WTC11 (cell line): ENCODE measurements at places on chromosomes 12 and 14. TPM values are rescaled to one million over a fixed set of nuclear protein-coding genes. Genes with fewer than 3 reads are reported as not detected.

DNA sequence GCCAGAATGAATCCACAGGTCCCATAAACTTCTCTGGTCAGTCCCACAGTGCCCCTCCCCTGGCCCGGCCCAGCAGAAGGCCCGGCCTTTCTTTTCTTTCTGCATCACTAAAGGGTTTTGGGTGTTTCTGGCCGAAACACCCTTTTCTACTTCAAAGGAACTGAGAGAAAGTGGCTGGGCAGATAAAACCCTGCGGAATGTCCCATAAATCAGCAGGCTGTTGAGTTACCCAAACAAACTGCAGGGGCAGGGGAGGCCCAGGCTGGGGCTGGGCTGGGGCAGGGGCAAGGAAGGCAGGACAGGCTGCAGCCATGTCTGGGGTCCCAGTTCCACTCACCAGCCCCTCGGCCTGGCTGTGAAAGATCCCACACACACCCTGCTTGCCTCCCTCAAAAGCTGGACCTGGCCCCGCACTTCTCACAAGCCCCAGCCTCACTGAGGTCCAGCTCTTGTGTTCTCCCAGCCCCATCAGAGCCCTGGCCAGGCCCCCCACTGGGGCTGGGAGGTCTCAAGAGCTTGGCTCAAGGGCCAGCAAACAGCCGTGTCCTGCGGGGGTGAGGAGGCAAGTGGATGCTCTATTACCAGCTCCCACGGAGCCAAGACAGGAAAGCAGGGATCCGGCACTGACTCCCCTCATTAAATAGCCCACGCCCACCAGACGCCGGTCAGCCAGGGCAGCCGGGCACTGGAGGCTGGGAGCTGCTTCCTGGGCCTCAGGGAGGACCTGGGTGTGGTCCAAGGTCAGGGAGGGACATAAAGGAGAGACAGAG lies 41.9 kb downstream of the CCNK start:
- H3K27ac ChIP-seq: no peak overlapping the region
- peaks cover 47% of the 10 kb centered on the region for H3K4me1 ChIP-seq
- H3K36me3 ChIP-seq: no peaks in the 10 kb centered on the region
- H3K27me3 ChIP-seq: no peaks in the 10 kb centered on the region
- no peak for DNase-seq
- H3K4me3 ChIP-seq: no peak overlapping the region

DNA sequence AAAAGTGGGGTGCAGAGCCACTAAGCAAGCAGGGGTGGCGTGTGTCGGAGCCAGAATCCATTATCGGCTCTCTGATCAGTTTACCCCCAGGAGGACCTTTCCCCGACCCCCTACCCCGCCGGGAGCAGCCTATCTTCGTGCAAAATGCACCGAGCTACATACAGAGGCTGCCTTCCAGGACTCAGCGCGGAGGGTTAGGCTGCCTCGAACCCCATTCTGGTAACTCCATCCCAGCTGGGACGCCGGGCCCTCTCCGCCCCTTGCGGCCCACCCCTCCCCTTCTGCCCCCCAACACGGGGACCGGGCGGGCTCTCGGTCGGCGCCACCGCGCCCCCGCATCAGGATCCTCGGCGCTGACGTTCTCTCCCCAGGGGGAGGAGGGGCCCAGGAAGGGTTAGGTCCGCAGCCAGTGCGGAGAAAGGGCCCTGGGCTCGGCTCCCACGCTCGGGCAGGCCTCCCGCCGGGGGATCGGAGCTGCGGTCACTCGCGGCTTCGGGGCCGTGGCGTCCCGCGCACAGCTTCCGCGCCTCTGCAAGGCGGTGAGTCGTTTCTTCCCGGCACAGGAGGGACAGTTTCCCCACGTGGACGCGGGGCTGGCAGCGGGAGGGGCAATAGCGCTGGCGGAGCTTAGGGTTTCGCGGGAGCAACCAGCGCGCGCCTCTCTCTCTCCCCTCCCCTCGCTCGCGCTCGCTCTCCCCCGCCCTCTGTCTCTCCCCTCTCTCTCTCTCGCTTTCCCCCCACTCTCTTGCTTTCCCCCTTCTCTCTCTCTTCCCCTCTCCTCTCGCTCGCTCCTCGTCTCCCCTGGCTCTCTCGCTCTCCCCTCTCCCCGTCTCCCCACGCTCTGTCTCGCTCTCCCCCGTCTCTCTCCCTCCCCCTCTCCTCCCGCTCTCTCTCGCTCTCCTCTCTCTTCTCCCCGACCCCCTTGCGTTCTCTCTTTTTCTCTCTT lies 12.5 kb upstream of the MAP3K9 start:
- no peaks in the 10 kb centered on the region for H3K36me3 ChIP-seq
- peak; percentile 60 for DNase-seq
- H3K4me1 ChIP-seq: peaks cover 20% of the 10 kb centered on the region
- H3K27ac ChIP-seq: no peak overlapping the region

DNA sequence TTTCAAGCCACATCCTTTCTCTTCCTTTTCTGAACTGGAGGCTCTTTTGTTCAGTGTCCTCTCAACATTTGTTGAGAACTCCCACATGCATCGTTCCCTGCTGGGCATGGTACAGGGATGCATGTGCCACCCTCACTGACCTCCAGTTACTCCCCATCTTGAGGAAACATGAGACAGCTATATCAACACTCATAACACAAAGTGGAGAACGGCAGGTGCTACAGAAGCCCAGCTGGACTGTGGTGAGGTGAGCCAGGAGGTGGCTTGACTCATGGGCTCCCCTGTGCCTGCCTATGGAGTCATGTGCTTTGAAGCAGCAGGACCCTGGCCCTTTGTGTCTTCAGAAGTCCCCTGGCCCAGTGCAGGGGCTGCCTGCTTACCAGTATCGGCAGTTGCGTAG lies 9.7 kb downstream of the MYH6 start:
- H3K27me3 ChIP-seq: peaks cover 19% of the 10 kb centered on the region
- no peaks in the 10 kb centered on the region for H3K36me3 ChIP-seq
- DNase-seq: no peak
- no peak overlapping the region for H3K27ac ChIP-seq

The BCAT1 gene
- 239 to 267 TPM (median 240 TPM) in 3 replicates for total RNA-seq

GRCh38 chr12:27276275-27276674 lies 32.2 kb downstream of the STK38L start:
- peak overlapping the region; percentile 89 for H3K27ac ChIP-seq
- no peak for DNase-seq
- peaks cover 77% of the 10 kb centered on the region for H3K4me1 ChIP-seq
- peak overlapping the region; percentile 16 for H3K4me3 ChIP-seq
- no peaks in the 10 kb centered on the region for H3K36me3 ChIP-seq

The ESPL1 gene
- total RNA-seq: 41.5 to 61.4 TPM (median 48.5 TPM) in 3 replicates

- no peak overlapping the region for H3K27ac ChIP-seq
- peaks cover 42% of the 10 kb centered on the region for H3K4me1 ChIP-seq
- H3K27me3 ChIP-seq: no peaks in the 10 kb centered on the region; the same call in 1 of the 2 replicates
- no peak for DNase-seq
- no peak overlapping the region for H3K4me3 ChIP-seq
Observed at GRCh38 chr14:24379907-24380730, 12.1 kb downstream of the NFATC4 start.

GRCh38 chr12:39074063-39074462 lies 168.7 kb upstream of the CPNE8 start:
- H3K27ac ChIP-seq: no peak overlapping the region
- H3K4me1 ChIP-seq: no peaks in the 10 kb centered on the region
- H3K27me3 ChIP-seq: no peaks in the 10 kb centered on the region
- no peak for DNase-seq
- H3K36me3 ChIP-seq: no peaks in the 10 kb centered on the region
- H3K4me3 ChIP-seq: no peak overlapping the region

GRCh38 chr12:45257185-45257930 lies 41.5 kb downstream of the ANO6 start:
- H3K27me3 ChIP-seq: no peaks in the 10 kb centered on the region
- peaks cover 63% of the 10 kb centered on the region for H3K4me1 ChIP-seq
- H3K4me3 ChIP-seq: no peak overlapping the region
- DNase-seq: no peak
- no peaks in the 10 kb centered on the region; the same call in 1 of the 2 replicates for H3K36me3 ChIP-seq
